Calu3 (cell line): ENCODE measurements at places on chromosomes 12 and 14.

DNA sequence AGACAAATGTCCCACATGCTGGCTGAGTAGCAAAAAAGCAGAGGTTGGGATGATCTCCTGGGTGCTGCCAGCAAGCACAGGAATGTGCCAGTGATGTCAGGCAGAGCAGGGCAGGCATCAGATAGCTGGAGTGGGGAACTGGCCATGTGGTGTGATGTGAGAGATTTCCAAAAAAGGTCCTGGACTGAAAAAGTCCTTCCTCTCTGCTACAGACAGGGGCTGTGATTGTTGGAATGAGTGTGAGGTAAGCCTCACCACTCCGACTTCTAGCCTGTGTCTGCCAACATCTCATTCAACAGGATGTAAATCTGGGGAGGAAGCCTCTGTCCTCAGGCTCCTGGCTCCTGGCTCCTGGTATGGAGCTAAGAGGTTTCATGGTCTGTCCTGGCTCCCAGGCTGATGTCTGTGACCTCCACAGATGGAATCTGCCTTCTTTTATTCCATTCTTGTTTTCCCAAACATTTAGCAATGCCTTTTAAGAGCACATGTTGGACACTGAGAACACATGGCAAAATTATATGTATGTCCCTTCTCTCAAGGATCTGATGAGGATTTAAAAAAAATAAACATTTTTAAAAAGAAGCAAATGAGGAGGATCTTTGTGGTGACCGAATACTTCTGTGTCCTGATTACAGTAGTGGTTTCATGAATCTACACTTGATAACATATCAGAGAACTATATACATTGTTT, 50.1 kb upstream of the STK38L start:
- DNase-seq = no peak

DNA sequence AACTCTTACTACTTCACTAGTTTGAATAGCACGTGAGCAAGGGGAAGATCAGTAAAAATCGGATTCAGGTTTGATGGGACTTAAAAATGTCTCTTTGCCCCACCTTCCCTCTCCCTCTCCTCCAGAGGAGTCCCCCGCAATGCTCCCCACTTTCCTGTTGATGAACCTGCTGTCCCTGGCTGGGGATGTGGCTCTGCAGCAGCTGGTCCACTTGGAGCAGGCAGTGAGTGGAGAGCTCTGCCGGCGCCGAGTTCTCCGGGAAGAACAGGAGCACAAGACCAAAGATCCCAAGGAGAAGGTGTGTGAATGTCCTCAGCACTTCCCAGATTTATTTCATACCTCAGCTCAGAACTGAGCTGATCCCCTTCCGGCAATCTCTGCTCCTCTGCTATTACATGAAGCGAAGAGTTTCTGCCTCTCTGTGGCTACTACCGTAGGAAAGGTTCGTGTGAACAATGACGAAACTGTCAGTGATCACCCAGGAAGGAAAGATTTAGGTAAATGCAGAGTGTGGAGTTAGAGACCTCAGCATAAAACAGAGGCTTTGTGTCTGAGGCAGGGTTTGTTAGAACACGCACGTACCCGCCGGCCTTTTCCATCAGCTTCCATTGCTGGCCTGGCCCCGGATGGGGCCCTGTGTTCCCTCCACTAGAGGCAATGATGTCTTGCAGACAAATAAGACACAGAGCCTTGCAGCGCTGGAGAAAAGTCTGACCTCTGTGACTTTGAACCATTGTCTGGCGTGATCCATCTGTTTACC, 7.4 kb upstream of the GAPDH start:
- no peak for DNase-seq

DNA sequence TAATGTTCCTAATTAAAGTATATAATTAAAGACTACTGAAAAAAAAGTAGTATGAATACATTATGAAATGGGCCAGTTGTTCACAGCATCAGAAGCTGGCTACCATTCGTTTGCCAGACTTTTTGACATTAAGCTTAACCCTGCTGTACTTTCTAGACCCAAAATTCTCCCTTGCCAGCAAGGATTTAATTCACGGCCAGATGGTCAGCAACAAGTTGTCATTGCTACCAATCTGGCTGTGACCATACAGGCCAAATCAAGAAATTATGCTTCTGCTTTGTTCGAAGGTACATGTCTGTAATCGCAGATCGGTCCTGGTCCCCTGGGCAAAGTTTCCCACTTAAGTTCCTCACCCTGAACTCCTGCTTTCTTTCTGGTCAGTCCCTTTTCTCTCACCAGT, 217.7 kb upstream of the ATXN7L3B start:
- DNase-seq = no peak

DNA sequence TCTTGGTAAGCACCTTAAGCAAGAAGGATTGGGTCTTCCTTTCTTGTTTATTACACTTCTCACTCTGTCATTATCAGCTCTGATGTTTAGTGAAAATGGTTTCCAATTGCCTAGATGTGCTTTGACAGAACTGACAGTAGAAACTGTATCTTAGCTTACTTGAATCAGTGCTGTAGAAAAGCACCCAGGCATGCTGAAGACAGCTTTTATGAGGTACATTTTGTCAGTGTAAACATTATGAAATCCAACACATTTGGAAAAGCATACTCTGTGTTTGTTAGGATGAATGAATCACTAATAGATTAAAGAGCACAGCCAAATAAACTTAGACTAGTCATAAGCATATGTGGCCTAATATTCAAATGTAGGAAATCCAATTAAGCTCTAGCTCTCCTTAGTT, 290.2 kb upstream of the NPAS3 start:
- no peak for DNase-seq

- DNase-seq = no peak
Observed at GRCh38 chr12:40240779-40241178, 16.0 kb downstream of the LRRK2 start.

- DNase-seq = no peak
Observed at GRCh38 chr12:1841586-1842182, 21.3 kb downstream of the LRTM2 start.

DNA sequence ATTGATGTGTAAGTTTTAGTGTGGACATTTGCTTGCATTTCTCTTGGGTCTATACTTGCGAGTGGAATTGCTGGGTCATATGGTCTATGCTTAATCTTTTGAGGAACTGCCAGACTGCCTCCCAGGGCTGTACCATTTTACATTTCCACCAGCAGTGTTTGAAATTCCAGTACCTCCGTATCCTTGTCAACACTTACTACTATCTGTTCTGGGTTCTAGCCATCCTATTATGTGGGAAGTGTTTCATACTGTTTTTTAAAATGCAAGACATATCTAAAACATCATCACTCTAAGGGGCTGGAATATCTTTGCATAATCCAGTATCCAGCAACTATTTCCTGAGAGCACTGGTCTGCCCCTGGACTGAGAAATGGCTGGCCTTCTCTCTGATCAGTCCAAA, 80.2 kb upstream of the RIN3 start:
- no peak for DNase-seq

- no peak for DNase-seq
Observed at GRCh38 chr12:67377541-67377940, 108.4 kb downstream of the CAND1 start.

- DNase-seq = no peak
Observed at GRCh38 chr12:92769124-92769901, 66.5 kb downstream of the PLEKHG7 start.

- peak; percentile 7 for DNase-seq
Observed at GRCh38 chr12:13573698-13574321, 377.3 kb downstream of the EMP1 start.

DNA sequence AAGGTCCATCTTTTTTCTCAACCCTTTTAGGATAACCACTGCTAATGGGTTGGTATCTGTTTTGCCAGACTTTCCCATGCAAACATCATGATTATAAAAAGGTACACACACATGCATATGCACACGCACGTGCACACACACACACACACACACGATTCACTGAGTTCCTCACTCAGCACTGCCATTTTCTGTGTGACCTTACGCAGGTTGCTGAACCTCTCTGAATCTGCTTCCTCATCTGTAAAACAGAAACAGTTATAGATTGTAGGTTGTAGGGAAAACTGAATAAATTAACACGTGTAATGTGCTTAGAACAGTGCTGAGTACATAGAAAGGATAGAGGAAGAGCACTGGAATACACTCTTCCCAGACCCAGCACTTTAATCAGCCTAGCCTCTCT, 182.3 kb downstream of the RBM19 start:
- no peak for DNase-seq

GRCh38 chr14:70149596-70150165, 39.1 kb downstream of the SLC8A3 start:
- DNase-seq = no peak

DNA sequence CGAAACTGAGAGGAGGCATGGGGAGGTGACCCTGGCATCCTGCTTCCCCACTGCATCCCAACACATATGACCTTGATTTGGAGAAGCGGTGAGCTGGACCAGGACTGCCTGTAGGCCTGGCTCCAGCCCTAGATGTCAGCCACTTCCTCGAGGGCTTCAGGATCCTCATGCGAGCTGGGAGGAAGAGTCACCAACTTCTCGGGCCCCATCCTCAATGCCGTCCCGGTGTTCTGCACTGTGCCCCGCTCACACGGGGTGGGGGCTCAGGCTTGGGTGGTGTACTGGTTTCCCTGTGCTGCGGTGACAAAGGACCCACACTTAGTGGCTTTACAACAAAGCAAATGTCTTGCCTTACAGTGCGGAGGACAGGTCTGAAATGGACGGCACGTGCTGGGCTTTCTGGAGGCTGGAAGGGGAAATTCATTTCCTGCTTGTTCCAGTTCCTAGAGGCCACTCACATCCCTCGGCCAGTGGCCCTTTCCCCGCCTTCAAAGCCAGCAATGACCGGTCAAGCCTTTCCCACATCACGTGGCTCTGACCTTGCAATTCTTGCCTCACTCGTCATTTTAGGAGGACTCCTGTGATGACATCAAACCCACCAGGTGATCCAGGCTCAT, 298.1 kb upstream of the RTL1 start:
- no peak for DNase-seq

- no peak for DNase-seq
Observed at GRCh38 chr14:55938249-55938791, 179.9 kb upstream of the PELI2 start.

GRCh38 chr14:45084946-45085346, 1.0 kb downstream of the PRPF39 start:
- no peak for DNase-seq

DNA sequence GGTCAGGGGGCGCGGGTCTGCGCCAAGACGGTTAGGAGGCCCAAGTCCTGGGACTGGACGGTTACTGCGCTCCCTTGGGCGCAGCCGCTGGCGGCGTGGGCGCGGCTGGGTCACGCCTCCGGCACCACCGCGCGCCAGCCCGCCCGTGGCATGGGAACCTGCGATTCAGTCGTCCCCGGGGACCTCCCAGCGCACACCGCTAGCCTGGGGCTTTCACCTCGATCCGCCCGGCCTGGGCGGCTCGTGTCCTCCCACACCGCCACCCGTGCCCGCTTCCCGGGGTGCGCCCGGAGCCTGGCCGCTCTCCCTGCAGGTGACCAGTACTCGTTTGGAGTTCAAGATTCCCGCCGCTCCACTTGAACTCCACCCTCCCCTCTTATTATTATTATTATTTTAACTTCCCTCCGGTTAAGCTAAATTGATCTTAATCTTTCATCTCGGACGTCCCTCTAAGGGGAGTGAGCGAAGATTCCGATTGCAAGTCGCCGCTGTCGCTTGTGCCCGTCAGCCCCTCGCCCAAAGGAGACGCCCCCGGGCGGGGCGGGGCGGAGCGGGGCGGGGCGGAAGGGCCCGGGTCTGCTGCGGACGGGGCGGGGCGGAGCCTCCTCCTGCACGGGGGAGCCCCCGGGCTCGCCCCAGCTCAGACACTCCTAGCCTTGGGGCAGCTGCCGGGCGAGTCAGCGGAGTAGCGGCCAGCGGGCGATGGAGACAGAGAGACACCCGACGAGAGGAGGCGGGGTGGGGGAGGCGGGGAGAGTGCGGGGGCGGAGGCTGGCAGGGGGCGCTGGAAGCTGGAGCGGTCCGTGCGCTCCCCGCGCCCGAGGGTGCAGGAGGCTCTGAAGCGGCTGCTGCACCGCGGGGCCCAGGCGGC, at the start of gene KCNMB4:
KCNMB4 (plus strand) TSS at position 643 of the 871 bp plus-strand sequence. CDS start 445 bp downstream, outside the sequence.
- DNase-seq = peak; percentile 93

GRCh38 chr14:61456720-61457119, 135.3 kb downstream of the PRKCH start:
- DNase-seq = peak; percentile 85

DNA sequence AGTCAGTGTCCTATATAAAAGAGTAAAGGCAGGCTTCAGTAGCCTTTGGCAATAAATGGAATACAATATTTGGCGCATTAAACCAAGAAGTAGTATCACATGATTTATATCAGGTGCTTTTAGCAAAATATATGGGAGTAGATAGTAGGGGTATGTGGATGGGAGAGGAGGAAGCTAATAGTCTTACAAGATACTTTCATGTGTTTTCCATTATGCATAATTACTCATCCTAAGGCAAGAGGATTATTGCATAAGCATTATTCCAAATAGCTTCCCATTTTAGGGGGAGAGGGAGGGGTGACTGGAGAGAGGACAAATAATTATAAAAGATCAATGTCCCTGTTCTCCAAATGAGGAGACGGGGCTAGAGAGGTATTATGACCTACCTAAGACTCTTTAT, 104.3 kb downstream of the DUSP6 start:
- DNase-seq = no peak

- DNase-seq = no peak
Observed at GRCh38 chr14:89397569-89398230, 19.3 kb downstream of the FOXN3 start.

GRCh38 chr14:63342371-63342770, 23.6 kb upstream of the GPHB5 start:
- DNase-seq = no peak

- DNase-seq = peak; percentile 54
Observed at GRCh38 chr12:56257491-56258067, 605 bp downstream of the ANKRD52 start.

DNA sequence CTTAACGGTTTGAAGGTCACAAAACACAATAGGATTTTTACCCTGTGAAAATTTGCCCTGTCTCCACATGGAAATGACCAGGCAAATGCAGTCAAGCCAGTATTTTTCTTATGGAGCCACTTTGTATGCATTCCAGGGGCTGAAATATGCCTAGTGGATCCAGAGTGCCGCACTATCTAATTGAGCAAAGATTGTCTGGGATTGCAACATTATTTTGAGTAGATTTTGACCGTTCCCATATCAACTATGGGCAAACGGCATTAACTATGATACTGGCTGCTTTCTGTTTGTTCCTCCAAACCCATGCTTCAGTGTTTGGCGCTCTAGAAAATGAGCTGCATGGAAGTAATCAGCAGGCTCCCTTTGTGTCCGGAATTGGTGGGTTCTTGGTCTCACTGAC, 223.0 kb downstream of the BTG1 start:
- no peak for DNase-seq

GRCh38 chr12:92614001-92614400, 88.8 kb upstream of the PLEKHG7 start:
- DNase-seq = no peak

DNA sequence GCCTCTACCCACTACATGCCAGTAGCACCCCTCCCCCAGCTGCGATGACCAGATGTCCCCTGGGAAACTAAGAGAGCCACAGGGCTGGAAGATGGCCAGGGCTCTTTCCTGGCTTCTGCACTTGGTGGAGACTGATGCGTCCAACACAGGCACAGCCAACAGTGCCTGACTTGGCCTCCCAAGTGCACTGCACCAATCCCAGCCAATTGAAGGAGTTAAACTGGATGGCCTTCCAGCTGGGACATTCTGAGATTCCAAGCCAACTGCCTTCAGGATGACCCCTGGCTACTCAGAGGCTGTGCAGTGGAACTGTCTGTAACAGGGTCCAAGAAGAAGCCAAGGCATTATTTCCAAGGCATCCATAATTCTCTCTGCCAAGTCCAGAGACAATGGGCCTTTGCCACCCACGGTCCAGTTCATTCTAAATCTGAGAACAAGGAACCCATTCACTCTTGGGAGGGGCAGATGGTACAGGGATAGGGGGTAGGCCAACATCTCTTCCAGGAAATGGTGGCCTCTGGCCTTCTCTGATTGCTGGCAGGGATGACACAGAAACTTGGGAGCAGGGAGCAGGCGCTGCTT, 35.2 kb downstream of the PRIMA1 start:
- DNase-seq = no peak
